CD4-positive, alpha-beta T cell (primary cell): ENCODE measurements at places on chromosomes 16 and 17. TPM values are rescaled to one million over a fixed set of nuclear protein-coding genes. Genes with fewer than 3 reads are reported as not detected.

- no peak for DNase-seq
- H3K36me3 ChIP-seq, result peaks cover 34% of the 10 kb centered on the region
- H3K4me3 ChIP-seq, result no peak overlapping the region
- H3K27ac ChIP-seq, result no peak overlapping the region
- H3K4me1 ChIP-seq, result peaks cover 17% of the 10 kb centered on the region
These were observed 5.8 kb downstream of the ZNF689 start for GRCh38 chr16:30604316-30604947.

GRCh38 chr16:68590201-68590994 lies 51.3 kb downstream of the ZFP90 start:
- H3K27ac ChIP-seq, result no peak overlapping the region
- no peaks in the 10 kb centered on the region for H3K36me3 ChIP-seq
- peak; percentile 44 for DNase-seq
- no peak overlapping the region for H3K4me3 ChIP-seq
- no peaks in the 10 kb centered on the region for H3K27me3 ChIP-seq

GRCh38 chr16:72224260-72224768 lies 52.4 kb upstream of the PMFBP1 start:
- no peaks in the 10 kb centered on the region for H3K36me3 ChIP-seq
- no peak overlapping the region for H3K4me3 ChIP-seq
- H3K4me1 ChIP-seq, result no peaks in the 10 kb centered on the region

MEIOB gene
- total RNA-seq, result not detected

CLEC3A gene
- total RNA-seq, result not detected

TNFRSF17 gene
- total RNA-seq, result not detected
